ENCODE measurements at places on chromosomes 13 and 19.

GRCh38 chr13:95209109-95209508, 92.1 kb downstream of the ABCC4 start:
- DNase-seq = no peak

- no peak for DNase-seq
Measured at GRCh38 chr13:80436571-80437169, 95.7 kb upstream of the SPRY2 start.

DNA sequence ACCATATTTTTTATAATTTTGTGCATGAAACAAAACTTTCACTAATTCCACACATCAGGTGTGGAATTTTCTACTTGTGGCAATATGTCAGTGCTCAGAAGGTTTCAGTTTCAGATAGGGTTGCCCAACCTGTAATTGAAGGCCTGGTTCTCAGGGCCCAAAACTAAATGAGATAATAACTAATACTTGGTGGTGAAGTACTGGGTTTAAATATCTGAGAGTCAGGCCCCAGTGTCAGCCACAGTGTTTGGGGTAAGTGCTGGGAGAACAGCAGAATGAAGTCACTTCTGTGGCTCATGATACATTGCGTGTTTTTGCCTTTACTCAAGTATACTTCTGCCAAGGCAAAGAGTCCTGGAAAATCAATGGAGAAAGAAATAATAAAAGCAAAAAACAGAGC, 5.6 kb downstream of the SAFB start:
- no peak for DNase-seq

DNA sequence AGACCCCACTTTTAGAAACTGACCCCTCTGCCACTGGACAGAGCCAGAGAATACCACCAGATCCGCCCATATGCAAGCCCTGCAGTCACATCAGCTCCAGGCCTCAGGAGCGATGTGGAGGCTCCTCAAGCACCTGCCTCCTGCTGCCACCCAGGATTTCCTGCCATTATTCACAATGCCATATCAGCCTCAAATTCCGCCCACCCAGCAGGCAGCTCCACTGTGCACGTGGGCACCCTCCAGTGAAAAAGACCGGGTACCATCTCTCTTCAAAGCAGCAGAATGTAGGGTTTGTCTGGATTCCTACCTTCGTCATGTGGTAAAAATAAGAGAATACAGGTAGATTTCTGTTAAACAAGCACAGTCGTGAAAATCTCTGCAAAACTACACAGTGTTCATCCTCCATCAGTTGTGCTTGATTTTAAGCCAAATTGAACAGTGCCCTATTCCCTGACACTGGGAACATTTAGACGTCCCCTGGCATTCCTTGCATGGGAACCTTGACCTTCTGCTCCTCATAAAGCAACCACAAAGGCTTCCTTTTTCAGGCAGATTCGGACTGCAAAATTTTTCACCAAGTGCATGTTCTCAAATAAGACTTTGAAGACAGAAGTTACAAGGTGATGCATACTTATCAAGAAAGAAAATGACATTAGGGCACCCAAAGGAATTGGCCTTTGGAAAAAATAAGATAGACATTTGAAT, 56.4 kb downstream of the FAM124A start:
- DNase-seq = no peak

- DNase-seq = no peak
Measured at GRCh38 chr13:97298816-97299215, 76.7 kb downstream of the MBNL2 start.

- no peak for DNase-seq
Measured at GRCh38 chr13:46685006-46685730, 111.8 kb downstream of the ESD start.

GRCh38 chr13:110403721-110404120, 96.6 kb downstream of the COL4A2 start:
- no peak for DNase-seq

- no peak for DNase-seq
Measured at GRCh38 chr19:6718741-6719539, 1.5 kb downstream of the C3 start.

- no peak for DNase-seq
Measured at GRCh38 chr13:46995874-46996273, 99.0 kb upstream of the HTR2A start.

- DNase-seq = no peak
Measured at GRCh38 chr13:46605825-46606554, 53.0 kb downstream of the LRCH1 start.

- DNase-seq = peak; percentile 98
Measured at GRCh38 chr19:8361921-8362793, 1.8 kb upstream of the ANGPTL4 start.

DNA sequence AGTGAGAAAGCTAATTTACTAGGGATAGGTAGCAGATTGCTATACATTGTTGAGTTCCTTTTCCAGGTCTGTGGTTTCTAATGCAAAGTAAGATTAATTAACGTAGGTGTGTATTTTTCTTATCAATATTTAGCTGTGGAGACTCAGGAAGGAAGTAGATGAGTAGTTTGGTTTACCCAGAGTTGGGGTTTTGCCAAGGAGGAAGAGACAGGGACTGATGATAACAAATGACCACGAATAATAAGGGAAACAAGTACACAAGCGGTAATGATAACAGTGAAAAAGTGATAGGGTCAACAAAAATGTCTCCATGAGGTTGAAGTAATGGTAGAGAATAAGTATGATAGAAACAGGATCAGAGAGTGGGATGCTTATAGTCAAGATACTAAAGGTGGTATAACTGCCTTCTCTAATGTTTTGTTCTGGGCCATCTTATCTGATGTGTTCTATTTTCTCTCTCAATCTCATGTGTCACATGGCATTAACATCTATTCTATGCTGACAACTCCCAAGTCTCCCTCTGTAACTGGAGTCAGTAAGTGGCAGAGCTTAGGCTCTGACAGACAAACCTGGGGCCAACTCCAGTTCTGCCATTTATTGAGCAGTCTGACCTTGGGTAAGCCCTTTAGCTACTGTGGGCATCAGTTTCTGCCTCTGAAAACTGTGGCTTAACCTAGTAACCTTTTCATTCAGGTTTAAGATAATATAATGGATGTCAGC, 8.8 kb downstream of the OBI1 start:
- DNase-seq = no peak

- no peak for DNase-seq
Measured at GRCh38 chr19:18523841-18524240, 2.0 kb upstream of the ELL start.

DNA sequence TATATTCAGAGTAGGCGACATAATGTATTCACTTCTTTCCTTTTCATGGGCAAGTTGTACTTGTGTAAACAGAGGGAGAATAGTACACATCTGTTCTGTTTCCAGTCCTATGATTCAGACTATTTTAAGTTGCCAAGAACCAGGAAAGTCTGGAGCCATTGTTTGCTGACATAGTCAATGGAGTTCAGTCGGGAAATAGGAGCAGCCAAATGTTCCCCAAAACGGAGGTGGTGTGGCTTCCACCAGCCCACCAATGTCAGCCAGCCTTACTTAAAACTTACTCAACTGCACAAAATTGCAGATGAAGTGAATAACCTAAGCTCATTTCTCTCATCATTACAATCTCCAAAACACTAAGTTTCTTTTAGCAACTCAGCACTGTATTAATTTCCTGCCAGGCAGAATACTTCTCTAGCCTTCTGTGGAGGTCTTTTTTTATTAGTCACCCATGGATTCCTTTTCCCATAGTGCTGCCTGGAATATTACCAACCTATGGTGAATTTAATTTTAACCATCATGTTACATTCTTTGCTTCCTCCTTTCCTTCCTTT, 22.3 kb upstream of the CSNK1A1L start:
- no peak for DNase-seq

DNA sequence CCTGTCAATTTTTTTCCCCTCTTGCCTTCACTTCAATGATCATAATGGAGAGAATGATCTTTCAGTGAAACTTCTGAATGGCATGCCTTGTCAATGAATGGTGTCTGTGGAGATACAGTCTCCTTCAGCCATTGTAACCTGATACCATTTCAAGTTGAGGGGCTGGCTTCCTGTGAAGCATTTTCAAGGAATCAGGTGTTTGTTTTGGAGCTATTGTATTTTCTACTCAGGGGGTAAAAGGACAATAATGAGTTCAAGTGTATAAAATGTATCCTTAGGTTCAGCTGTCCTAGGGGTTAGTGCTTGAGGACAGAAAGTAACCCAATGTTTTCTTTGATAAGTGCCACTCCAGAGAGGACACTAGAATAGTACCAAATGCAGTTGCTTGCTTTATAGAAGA, 23.8 kb upstream of the CBY2 start:
- no peak for DNase-seq

- DNase-seq = no peak
Measured at GRCh38 chr13:59963827-59964226, 199.9 kb downstream of the DIAPH3 start.

- DNase-seq = no peak
Measured at GRCh38 chr13:75693227-75693626, 57.1 kb downstream of the LMO7 start.

- no peak for DNase-seq
Measured at GRCh38 chr13:65914716-65915115, 1315.4 kb downstream of the PCDH9 start.

GRCh38 chr13:102587916-102588315, 8.9 kb upstream of the TPP2 start:
- no peak for DNase-seq

GRCh38 chr19:18733196-18733647, 49.7 kb downstream of the CRTC1 start:
- no peak for DNase-seq

GRCh38 chr13:26882731-26883130, 122.1 kb upstream of the GPR12 start:
- no peak for DNase-seq

- no peak for DNase-seq
Measured at GRCh38 chr19:48873476-48874302, 1.5 kb downstream of the PPP1R15A start.

- no peak for DNase-seq
Measured at GRCh38 chr13:107124730-107125129, 556.8 kb upstream of the ARGLU1 start.

DNA sequence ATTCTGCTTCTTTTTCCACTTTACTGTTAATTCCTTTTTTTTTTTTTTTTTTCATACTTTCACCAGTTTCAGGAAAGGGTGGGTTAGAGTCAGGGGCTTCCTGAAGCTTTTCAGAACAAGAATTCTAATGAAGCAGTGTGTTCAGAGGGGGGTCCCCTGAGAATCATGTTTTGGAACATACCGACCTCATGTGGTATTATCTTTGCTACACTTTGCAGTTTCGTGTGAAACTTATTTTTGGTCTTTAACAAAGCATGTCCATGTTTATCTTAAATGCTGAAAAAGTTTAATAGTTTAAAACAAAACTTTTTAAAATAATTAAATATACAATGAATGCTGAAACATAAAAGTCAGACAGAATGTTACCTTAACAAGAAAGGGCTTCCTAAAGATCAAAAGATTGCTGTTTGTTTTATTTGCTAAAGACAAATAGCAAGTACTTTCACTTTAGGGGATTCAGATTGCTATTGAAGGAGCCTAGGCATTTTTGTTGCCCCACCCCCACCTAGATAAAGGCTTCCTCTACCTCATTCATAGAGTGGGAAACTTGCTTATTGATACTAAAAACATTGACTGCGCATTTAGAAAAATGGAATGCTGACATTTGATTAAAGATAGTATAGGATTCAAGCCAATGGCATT, 21.1 kb upstream of the POMP start:
- DNase-seq = no peak
